ENCODE measurements at places on chromosomes 6 and 20.

- DNase-seq, result no peak
Measured at GRCh38 chr6:131258816-131259476, 123.7 kb downstream of the AKAP7 start.

DNA sequence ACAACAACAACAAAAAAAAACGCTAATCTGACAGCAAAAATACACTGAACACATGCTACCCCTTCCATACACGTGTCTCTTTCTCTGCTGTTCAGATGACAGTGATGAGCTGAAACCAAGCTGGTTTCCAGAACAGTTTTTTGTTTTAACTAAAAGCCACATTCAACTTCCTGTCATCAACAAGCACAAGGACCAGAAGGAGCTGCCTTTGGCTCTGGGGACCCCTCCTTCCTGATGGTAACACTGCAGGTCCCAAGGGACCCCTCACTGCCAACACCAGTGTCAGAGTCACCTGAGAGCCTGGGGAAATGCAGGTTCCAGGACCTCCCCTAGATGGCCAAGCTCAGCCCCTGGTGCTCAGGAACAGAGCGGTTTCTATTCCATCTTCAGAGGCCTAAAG is 6.0 kb downstream of the CST7 start:
- no peak for DNase-seq

- DNase-seq, result no peak
Measured at GRCh38 chr6:16623029-16623653, 138.1 kb downstream of the ATXN1 start.

- DNase-seq, result no peak
Measured at GRCh38 chr6:108744244-108744972, 103.8 kb upstream of the ARMC2 start.

- no peak for DNase-seq
Measured at GRCh38 chr6:129929433-129929832, 68.3 kb upstream of the TMEM244 start.

DNA sequence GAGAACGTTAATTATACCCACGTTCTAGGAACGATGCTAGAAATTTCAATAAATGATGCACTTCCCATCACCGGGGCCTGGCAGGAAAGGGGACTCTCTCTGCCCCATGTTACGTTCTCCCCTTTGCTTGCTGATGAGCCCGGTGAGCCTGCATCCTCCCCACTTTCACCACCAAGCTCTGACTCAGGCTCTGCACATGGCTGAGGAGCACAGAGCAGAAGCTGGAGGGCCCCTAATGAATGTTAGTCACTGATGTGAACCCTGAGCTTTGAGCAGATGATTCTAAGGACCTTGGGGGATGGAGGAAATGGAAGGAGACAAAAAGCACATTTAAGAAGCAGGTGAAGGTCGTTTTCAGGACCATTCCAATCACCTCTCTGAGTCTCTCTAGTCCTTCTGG is 468.2 kb upstream of the ARID1B start:
- no peak for DNase-seq

DNA sequence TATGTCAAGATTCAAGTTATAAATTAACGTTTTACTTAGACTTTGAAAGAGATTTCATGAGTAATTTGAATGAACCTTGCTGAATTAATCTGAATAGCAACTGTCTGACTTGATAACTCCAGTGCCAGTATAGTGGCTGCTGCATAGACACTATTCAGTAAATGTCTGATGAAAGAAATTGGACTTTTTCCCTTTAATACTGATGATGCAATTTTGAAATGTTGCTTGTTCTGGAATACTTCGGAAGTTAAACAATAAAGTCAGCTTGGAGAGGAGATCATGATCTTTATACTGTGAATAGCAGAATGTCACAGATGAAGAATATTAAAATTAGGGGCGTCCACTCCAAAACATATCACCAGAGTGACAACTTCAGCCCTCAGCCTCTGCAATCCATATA is 3.6 kb upstream of the PGBD1 start:
- DNase-seq, result no peak

DNA sequence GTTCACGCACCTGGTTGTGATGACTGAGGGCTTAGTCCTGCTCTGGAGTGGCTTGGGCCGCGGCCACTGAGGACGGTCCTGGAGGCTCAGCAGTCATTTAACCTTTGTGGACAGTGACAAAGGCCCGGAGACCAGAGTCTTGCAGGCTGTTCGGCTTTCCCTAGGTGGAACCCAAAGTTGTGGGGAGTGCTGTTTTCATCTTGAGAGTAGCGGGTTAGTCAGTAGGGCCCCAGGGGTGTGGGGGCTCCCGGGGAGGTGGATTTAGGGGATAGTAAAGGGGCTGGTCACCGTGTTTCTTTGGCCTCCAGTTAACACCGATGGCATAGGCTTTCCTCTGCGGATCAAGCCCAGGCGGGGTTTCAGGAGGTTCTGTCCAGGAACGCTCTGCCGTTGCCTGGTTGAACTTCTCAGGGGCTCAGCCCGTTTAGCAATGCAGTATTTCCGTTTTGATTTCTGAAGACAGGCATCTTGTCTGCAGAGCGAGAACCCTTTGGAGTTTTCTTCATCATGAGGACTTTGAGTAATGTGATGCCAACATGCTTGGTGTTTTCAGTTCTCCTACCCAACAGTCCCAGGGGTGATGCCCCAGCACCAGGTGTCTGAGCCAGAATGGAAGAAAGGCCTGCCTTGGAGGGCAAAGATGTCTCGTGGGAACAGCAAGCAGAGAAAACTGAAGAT is 31.8 kb downstream of the ZNF831 start:
- DNase-seq, result no peak

GRCh38 chr20:58661598-58662473 is 10.8 kb downstream of the STX16 start:
- DNase-seq, result no peak

DNA sequence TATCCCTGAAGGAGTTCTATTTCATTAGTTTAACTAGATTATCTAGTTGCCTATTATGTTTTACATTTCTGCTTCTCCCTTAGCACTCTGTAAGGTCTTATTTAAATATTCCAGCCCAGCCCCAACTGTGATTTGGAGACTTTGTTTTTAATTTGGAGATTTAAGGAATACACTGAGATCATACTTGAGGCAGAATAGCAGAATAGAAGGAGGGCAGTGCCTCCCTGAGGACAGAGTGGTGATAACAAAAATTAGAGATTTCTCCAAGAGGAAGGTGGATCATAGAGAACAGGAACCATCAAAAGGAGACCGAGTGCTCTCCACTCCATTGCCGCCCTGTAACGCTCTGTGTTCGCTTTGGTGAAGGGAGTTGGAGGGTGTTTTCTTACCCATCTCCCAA is 14.8 kb upstream of the CD164 start:
- DNase-seq, result no peak

DNA sequence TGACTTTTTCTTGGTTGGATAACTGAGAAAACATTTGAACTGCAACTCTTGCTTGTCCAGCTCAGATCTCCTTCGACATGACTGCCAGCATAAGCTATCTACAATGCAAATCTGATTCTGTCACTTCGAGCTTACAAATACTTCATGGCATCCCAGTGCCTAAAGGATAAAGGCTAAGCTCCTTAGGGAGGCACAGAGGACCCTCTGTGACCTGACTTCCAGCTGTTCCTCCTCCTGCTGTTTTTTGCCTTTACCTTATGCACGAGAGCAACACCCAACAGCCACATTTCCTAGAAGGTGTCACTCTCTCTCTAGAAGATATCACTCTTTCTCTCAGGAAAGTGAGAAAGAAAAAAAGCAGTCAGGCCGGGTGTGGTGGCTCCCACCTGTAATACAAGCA is 23.4 kb downstream of the SLC17A5 start:
- DNase-seq, result no peak

DNA sequence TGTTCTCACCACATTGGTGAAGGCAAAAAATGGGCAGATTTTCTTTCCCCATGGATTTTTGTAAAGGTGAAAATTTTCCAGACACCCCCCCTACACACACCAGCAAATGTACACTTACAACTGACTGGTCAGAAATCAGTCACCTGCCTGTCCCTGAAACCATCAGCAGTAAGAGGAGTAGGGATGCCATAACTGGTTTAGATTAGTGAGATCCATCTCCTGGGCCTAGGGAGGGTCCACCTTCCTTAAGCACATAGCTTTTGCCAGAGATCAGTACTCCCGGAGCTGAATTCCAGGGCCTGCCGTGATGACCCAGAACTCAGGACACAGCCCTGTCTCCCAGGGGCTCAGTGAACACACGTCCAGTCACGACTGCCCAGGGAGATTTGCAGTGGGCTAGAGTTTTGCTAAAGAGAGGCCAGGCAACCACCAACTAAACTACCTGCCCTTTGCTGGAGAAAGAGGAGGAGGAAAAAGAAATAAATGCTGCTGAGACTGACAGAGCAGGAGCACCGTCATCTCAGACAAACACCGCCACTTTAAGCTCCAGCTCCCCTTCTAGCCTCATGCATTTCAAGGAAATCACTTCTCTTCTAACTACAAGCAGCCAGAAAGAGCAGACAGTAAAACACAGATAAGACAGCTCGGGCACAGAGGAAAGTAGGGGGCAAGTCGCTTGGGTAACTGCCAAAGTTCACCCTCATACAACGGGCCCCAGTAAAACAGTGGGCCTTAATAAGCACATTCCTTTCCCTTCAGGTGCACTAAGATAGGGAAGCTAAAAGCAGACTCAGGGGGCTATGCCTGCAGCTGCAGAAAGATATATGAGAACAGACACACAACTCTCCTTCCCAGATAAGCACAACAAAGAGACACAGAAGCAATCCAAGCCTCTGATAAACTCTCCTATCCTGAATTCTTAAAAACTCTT is 82.6 kb upstream of the SPTLC3 start:
- no peak for DNase-seq

- no peak for DNase-seq
Measured at GRCh38 chr6:128993166-128993565, 110.2 kb downstream of the LAMA2 start.

DNA sequence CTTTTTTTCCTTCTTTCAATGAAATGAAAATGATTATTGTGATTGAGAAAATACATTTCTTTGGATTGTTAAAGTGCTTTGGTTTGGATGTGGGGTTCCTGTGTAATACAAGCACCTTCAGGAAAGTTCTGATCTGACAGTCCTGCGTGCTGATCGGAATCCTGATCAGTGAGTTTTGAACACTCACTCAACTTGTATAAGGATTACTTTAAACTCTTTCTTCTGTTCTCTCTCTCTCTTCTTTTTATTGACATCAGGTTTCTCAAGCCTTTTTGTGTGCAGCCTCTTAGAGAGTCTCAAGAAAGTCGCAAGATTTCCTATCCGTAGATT is 710 bp downstream of the TINAG start:
- no peak for DNase-seq

GRCh38 chr6:123849406-123849805 is 45.7 kb downstream of the NKAIN2 start:
- no peak for DNase-seq

DNA sequence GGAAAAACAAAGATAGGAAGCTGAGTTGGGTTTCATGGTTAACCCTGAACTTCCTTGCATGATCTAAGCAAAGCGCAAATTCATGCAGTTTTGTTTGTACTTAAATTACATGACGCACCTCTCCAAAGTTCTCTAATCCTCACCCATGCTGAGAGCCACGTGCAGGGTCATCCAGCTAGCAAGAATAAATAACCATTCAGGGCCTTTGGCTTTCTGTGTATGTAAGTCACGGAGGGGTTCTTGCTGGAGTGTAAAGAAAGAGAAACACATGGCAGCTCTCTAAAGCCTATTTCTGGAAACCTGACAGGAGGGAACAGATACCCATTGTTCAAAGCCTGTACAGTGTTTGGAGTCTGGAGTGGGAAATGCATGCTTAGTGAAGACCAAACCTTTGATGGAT is 171.7 kb upstream of the CCN2 start:
- DNase-seq, result no peak

- peak; percentile 11 for DNase-seq
Measured at GRCh38 chr20:58019027-58019849, 209.2 kb downstream of the ANKRD60 start.

GRCh38 chr20:50590348-50590664 is 80.1 kb downstream of the PTPN1 start:
- no peak for DNase-seq

DNA sequence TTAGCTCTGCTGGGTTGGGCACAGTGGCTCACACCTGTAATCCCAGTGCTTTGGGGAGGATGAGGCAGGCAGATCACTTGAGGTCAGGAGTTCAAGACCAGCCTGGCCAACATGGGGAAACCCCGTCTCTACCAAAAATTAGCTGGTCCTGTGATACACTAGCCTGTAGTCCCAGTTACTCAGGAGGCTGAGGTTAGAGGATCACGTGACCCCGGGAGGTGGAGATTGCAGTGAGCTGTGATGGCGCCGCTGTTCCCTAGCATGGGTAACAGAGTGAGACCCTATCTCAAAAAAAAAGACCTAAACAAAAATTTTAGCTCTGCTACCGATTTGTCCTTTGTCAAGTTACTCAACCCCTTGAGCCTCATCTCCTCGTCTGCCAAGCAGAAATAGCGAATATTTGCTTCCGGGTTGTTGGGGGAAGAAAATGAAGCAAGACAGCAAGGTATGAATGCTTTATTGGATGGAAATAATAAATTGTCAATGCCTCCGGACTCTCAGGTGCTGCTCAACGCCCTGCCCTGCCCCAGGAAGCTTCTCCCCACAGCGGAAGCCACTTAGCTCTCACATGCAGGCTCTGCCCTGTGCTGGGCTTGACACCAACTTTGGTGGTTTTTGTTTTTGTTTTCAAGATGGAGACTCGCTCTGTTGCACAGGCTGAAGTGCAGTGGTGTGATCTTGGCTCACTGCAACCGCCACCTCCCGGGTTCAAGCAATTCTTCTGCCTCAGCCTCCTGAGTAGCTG is 24.9 kb upstream of the ITCH start:
- no peak for DNase-seq

- DNase-seq, result no peak
Measured at GRCh38 chr6:119196715-119197114, 118.3 kb upstream of the FAM184A start.

DNA sequence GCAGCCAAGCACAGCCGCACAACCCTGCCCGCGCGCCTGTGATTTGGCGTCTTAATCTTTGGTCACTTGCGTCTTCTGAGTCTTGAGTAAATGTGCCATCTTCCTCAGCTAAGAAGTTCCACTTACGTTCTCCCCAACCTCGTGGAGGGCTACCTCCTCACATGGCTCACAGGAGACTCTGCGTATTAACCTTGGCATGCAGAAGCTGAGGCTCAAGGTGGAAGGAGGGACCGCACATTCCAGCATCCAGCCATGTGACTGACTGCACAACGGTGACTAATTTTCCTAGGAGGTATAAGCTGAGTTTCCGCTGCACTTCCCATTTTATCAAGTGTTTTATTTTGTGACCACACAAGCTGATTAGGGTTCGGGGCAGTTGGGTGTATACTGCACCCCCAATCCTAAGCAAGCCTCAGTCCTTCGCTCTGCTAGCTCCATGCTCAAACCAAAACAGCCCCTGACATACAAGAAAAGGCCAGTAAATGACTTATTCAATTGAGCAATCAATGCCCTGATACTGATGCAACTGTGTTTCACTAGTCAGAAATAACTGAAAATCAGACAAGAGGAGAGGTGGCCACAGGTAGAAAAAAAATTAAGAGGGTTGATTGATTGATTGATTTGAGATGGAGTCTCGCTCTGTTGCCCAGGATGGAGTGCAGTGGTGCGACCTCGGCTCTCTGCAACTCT is 7.0 kb downstream of the BEND3 start:
- no peak for DNase-seq

DNA sequence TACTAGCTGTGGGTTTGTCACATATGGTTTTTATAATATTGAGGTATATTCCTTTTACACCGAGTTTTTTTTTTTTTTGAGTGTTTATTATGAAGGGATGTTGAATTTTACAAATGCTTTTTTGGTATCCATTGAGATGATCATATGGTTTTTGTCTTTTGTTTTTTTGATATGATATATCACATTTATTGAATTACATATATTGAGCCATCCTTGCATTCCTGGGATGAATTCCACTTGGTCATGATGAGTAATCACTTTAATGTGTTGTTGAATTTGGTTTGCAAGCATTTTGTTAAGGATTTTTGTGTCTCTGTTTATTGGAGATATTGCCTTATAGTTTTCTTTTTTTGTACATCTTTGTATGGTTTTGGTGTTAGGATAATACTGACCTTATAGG is 3.3 kb upstream of the ZNF337 start:
- DNase-seq, result no peak

Measured in HS-27A (cell line).